EH (cell line): ENCODE measurements at places on chromosomes 2 and 18.

DNA sequence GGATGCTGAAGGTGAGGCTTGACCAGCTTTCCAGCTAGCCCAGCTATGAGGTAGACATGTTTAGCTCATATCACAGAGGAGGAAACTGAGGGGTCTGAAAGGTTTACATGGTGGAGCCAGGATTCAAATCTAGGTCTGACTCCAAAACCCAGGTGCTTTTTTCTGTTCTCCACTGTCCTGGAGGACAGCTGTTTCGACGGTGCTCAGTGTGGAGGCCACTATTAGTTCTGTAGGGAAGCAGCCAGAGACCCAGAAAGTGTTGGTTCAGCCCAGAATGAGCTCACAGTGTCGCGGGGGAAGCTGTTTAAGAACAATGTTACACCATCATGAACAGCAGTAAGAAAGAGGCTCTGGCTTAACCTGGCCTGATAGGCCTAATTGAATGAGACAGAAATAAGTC is 11.1 kb downstream of the PROC start:
- no peak for DNase-seq

GRCh38 chr2:27105981-27106380 is 12.9 kb downstream of the CGREF1 start:
- DNase-seq, result peak; percentile 21

GRCh38 chr2:70126413-70126812 is 39.1 kb downstream of the PCBP1 start:
- no peak for DNase-seq

DNA sequence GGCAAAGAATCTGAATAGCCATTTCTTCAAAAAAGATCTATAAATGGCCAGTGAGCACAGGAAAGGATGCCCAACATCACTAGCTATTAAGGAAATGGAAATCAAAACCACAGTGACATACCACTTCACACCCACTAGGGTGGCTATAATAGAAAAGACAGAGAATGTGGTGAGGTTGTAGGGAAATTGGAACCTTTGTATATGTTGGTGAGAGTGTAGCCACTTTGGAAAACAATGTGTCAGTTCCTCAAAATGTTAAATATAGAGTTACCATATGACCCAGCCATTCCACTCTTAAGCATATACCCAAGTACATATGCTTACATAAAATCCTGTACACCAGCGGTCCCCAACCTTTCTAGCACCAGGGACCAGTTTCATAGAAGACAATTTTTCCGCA is 152.8 kb downstream of the SMAD2 start:
- no peak for DNase-seq

GRCh38 chr2:30701782-30702181 is 105.5 kb downstream of the CAPN13 start:
- no peak for DNase-seq

GRCh38 chr2:215833531-215834162 is 179.7 kb downstream of the MREG start:
- peak; percentile 34 for DNase-seq

- peak; percentile 5 for DNase-seq
These were observed 94.8 kb upstream of the SRD5A2 start for GRCh38 chr2:31675485-31675901.

GRCh38 chr2:43199492-43200488 is 26.6 kb downstream of the ZFP36L2 start:
- no peak for DNase-seq

GRCh38 chr18:51153659-51154371 is 43.7 kb downstream of the MEX3C start:
- no peak for DNase-seq

GRCh38 chr2:215442401-215442787 is 6.5 kb upstream of the FN1 start:
- DNase-seq, result no peak

- no peak for DNase-seq
These were observed 48.3 kb downstream of the KLHL29 start for GRCh38 chr2:23433282-23433681.

DNA sequence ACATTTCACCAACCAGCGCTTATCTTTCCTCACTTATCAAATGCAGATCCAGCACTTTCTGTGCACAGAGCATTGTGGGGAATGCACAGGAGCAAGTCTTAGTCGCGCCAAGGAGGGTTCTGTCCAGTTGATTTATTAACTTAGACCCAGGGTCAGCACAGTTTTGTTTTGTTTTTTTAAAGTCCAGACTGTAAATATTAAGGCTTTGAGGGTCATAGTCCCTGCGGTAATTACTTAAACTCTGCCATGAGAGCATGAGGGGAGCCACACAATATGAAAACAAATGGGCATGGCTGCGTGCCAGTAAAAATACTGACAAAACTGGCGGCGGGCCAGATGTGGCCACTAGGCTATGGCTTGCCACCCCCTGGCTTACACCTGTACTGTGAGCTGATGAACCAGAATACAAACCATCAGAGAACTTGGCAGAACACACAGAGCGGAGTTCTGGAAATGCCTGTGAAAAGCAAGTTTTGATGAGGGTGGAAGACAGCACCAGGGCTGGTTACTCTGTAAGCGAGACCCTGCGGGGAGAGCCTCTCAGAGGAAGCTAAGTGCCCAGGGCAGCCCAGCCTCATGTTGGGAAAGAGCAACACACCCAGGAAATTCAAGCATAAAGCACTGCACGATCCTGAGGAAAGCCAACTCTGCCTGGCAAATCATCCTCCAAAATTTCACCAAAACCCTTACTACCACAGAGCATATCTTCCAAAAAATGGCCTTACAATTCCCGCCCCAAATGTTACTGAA is 43.6 kb downstream of the L3MBTL4 start:
- DNase-seq, result no peak

DNA sequence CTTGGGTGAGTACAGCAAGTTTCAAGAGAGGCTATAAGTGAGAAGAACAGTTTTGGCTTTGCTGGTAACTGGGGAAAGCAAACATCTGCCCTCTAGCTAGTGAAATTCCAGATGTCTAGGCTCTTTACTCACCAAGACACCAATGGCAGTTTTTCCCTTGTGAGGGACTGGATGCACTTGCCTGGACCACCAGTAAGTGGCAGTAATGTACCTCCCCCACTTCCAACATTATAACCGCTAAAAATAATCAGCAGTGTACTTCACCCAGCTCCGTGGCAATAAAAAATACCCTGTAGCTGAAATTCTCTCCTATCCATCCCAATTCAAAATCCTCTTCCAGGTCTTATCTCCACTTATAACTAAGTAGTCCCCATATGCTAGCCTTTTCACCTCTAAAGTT is 383.9 kb downstream of the ARHGAP15 start:
- DNase-seq, result peak; percentile 72

GRCh38 chr2:122692400-122693083 is 937.1 kb downstream of the TSN start:
- no peak for DNase-seq

GRCh38 chr2:177906041-177906718 is 166.4 kb downstream of the PDE11A start:
- DNase-seq, result peak; percentile 60

DNA sequence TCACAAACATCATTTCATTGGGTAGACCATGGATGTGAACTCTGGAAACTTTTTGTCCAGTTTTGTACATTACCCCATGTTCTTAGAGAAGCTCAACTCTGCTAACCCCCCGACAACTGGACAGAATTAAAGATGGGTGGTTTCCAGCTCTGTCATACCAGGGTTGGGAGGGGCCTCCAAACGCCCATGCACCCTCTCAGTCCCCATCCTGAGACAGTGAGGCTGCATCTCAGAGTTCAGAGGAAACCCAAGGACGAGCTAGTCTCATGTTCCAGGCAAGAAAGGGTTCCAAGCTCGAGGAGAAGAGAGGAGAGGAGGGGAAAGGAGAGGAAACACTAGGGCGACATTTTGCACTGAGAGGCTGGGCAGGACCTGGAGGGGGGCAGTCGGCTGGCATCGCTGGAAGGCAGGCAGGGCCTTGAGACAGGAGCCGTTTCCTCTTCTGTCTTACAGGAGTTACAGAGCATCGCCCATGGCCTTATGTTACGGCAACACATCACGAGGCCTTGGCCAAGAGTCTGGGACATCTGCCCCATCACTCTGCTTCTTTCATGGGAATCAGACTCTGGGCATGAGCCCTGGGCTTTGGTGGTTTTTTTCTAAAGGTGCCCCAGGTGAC is 16.4 kb downstream of the MAL start:
- DNase-seq, result no peak

DNA sequence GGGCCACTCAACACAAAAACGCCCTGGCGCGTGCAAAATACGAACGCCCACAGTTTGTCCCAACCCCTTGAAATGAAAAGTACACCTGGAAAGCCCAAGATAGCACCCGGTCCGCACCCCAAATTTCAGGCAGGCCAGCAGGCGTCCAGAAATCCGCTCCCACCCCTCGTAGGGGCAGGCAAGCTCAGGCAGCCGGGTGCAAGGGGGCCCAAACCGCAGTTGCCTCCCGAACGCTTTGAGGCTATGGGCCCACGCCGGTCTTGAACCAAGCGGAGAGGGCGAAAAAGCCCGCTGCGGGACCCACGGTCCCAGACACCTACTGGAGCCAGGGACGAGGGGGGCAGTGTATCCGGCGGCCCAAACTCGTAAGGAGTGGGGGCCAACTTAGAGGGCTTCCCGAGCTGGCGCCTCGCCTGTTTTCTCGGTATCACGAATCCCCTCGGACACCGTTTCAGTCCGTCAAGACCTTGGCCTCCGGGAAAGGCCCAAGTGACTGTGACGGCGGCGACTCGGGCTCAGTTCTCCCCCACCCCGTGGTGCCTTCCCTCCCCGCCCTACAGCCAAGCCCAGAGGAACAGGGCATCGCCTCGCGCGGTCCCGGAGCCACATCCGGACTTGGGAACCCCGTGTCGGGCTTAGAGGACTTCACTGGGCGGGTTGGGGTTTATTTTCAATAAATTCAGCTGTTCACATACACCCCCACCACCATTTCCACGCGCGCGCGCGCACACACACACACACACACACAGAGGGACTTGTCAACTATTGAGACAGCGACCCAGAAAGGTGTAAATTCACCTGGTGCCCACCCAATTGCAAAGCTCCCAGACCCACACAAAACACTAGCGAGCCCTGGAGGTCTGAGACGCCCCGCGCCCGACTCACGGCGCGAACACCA is 6.2 kb upstream of the SATB2 start:
- DNase-seq, result peak; percentile 24

- no peak for DNase-seq
These were observed 96.8 kb downstream of the PTPN4 start for GRCh38 chr2:119856469-119856901.

- DNase-seq, result no peak
These were observed 115.5 kb downstream of the LAMA1 start for GRCh38 chr18:7002107-7002506.

DNA sequence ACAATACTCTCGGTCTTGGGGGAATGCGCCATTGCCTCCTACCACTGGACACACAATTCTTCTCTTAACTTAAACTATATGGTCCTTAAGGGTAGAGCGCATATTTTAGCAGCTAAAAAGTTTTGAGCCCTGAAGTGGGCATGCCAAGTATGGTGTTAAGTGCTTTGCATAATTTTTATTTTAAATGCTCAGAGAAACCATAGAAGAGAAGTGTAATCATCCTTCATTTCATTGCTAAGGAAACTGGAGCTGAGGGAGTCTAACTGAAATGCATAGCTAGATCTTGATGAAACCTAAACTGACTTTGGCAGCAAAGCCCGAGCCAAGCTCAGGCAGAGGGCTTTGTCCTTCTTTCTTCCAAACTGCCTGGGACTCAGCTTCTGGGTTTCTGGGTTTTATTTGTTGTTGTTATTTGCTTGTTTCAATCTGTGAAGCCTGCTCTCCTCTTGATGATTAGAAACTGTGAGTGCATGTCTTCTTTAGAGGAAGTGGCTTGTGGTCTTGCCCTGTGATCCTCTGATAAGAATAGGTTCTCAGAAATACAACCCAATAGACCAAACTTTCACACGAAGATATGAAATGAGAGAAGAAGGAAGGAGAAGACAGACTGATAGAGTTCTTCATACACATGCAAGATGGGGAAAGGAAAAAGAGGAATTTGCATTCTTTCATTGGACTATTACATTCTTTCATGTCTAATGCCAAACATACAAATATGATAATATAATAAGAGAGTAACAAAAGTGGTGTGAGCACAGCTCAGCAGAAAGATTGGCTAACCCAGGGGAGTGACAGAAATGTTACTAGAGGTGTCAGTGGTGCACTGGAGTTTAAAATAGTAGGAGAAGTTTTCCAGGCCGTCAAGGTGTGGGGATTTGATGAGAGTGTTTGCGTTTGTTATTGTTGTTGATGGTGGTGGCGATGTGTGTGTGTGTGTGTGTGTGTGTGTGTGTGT is 7.5 kb upstream of the RNF144A start:
- DNase-seq, result no peak

- DNase-seq, result no peak
These were observed 59.9 kb downstream of the BIN1 start for GRCh38 chr2:127047054-127047453.

DNA sequence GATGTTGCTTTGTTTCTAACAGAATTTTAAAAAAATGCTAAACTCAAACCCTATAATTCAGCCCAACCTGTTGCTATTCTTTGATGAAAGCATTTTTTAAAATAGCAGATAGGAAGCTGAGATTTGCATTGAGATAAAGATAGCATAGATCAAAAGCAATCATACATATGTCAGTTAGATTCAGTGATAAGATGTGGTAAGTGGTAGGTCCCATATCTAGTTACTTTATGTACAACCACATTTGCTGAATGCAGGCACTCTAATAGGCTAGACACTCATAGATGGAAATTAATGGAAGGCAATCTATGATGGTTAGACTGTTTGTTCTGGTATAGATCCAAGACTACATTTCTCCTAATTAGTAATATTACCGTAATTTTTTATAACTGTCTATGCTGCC is 27.2 kb upstream of the C1D start:
- DNase-seq, result no peak

DNA sequence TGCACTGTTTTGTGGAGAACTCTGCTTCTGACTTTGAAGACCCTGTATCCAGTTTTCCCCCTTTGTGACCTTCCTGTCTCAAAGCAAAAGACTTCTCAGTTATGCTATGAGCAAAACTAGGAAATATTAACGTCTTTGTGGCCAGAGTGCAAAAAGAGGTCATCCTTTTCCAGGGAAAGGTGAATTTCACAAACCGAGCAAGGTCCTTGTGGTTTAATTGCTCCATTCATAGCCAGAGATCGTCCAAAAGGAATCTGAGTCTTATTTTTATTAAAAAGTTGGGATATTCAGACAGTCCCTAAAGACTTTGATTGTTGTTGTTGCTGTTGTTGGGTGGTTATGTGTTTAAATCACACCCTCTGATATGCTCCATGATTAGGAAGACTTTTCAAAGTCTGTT is 77.4 kb downstream of the NAB1 start:
- DNase-seq, result no peak

- DNase-seq, result peak; percentile 91
These were observed 125.6 kb upstream of the CDC42EP3 start for GRCh38 chr2:37797081-37797480.

DNA sequence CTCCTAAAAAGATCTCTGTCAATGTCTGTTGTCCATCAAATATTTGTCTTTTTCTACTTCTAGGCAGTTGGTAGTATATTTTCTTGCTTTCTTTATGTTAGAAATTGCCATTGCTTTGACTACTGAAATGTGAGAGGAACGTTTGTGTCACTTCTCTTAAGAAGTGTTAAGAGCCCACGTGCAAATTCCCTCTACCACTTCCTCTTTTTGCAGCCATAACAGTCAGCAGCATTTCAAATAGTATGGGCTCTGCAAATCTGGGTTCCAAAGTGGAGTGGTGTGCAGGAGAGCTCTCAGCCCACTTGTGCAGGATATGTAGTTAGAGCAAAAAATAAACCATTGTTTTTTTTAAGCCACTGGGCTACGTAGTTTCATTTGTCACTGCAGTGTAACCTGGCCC is 314.0 kb downstream of the MEIS1 start:
- DNase-seq, result no peak
